ENCODE measurements at places on chromosomes 6 and 20.

DNA sequence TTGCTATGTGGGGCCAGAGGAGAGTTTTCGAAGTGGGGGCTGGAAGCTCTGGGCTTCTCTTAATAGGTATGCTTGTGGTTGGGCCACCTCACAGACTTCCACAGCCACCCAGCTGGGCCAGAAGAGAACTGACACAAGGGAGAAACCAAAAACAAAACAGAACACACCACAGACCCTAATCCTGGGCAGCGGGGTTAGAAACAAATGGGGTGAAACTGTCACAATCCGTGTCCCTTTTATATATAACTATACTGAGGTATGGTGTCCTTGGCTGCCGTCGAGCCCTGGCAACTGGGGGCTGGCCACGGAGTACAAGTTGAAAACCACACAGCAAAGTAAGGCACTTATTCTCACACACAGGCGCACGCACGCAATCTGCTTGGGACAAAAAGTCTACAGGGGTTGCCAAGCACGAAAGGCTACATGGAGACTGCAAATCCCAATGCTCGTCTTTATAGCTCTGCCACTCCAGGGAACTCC lies 78.3 kb downstream of the TRAM2 start:
- DNase-seq: no peak

DNA sequence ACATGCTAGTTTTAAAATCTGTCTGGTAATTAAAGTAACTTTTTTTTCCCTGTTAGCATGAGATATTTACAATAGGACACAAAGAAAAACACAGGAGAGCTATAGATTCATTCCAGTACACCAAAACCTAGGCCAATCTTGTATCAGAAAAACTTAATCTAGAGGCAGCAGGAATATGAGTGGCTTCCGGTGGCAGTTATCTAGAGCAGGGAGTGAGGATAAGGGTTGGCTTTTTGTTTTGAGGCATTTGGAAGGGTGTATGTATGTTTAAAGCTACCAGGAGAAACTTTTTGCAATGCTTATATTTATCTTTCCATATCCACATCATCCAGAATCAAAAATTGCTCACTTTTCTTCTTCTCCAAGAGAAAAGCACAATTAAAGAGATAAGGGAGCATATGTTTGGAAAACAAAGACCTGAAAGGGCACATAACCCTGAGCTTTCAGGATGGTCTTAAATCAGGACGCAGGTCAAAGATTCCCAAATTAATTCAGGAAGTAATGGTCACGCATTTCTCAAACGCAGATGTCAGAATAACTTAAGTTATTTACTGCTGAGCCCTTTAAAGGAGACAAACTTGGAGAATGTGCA lies 13.1 kb downstream of the TFAP2A start:
- DNase-seq: peak; percentile 9

- DNase-seq: no peak
Measured at GRCh38 chr6:35258858-35259193, 709 bp upstream of the ZNF76 start.

GRCh38 chr6:2984738-2985406 lies 13.5 kb upstream of the SERPINB6 start:
- DNase-seq: no peak

DNA sequence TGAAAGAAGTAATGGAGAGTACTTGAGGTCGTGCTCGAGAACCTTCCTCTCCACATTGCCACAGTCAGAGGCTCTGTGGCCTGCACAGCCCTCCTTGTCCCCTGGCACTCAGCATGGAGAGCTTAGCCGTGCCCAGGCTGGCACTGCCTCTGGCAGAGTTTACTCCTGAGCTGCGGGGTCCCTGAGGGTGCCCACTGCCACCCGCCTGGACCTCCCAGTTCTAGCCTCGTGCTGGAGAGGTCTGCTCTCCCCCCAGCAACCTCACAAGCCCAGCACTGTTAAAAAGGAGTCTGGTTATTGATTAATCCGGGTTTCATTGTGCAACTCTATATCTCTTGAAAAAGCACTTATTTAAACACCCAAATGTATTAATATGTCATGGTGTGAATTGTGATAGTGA lies 226.8 kb downstream of the TMEM242 start:
- DNase-seq: no peak

DNA sequence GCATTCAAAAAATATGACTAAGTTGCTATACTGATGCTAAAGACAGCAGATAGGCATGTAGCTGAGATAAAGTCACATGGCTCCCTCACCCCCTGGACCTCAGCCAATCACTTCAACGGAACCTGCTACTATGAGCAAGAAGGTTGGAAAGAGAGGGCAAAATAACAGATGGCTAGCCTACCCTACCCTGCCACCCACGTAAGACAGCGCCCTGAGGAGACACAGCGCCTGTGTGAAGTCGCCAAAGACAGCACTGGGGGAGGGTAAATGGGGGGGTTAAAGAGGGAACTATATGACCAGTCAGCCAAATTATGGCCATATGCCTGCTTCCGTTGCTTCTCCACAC lies 163.2 kb downstream of the RALGAPA2 start:
- no peak for DNase-seq

DNA sequence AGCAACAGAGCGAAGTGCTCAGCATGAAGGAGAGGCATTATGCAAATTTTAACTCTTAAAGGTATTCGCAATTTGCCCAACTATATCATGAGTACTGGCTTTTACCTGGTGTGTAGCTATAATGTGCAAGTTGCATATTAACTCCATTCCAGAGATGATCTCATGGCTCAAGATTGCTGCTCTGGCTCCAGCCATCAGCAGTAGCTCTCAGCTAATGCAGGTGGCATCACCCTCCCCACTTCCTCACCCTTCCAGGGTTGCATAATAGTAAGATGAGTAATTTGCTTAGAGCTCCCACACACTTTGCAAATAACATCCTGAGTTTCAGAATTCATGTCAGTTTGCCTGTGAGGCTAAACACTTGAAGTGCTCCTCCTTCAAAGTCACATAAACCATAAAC lies 15.9 kb upstream of the PCSK2 start:
- DNase-seq: no peak

DNA sequence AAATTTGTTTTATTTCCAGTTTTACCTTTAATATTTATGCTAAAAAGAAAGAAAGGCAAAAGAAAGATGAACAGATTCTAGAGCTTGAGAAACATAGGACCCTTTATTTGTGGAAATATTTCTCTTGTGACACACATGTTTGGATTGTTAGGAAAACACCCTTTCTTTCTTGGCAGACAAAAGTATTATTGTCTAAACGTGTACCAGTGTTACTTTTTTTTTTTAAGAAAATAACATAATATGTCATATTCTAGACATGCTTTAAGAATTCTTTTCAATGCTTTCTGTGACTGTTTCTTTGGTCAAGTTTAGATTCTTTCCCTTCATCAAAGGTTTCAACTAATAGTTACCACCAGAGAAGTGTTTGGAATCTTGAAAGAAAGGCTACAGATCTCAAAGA lies 183.4 kb upstream of the CNR1 start:
- no peak for DNase-seq

DNA sequence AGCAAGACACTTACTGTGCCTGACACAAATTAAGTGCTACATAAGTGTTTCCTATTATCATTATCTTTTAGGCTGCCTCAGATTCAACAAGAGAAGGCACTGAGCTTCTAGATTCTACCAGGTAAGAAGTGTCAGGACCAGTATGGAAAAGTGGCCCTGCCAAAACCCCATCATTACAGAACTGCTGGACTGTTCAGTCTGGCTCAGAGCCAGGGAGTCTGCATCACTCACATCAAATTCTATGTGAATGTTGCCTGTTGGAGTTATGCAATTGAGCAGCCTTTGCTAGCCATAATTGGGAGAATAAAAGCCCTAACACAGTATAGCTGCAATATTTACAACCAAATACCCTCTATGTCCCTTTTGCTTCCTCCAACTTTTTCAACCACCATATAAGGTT lies 70.9 kb downstream of the ATG5 start:
- no peak for DNase-seq

- DNase-seq: no peak
Measured at GRCh38 chr20:22070610-22071058, 365.2 kb downstream of the PAX1 start.

DNA sequence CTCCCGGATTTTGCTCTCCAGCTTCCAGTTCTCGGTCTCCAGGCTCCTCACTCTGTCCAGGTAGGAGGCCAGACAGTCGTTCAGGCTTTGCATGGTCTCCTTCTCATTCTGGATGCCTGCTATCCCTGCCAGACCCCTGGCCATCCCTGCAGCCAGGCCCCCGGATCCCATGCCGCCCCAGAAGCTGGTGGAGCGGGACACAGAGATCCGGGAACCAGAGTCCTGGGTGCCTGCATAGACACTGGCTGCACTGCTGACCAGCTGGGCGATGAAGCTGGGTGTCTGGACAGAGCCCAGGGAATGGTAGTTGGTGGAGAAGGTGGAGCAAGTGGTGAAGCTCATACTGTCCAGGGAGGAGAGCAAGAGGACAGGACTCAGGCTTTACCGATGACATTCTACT lies 2.9 kb upstream of the CALHM6 start:
- DNase-seq: no peak

DNA sequence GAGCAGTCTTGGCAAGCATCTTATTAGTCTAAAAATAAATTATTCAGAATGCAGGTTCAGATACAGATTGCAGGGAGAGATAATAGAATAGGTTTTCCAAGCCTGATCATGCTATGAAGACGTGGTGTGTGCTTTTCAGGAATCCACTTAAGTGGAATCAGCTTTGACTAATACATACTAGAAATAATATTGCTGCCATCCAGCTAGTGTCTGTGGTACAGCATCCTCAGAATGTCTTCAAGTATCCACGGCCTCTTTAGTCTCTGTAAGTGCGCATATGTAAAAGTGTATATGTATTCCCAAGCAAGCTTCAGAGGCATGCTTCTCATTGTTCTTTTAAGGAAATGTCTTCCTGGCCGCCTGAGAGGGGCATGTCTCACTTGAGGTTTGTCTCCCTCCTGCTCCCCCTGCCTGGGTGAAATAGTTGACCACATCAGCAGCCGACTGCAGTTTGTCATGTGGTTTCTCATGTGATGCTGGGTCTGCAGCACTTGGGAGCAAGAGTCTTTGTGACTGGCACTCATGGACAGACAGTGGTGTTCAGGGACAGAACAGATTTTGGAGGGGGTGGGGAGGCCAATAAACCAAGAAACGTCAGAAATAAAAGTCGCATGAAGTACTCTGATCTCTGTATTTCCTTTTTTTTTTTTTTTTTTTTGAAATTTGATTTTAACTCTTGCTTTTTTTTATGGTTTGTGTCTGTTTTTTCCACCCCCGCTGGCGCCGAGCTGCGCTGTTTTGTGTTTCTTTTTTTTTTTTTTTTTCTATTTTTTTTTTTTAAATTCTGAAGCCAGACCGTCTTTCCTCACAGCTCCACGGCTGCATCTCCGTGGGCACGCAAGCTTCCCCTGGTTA lies 150.8 kb downstream of the PRL start:
- DNase-seq: peak; percentile 94

Measured in SK-MEL-5 (cell line).